Foreskin keratinocyte (primary cell): ENCODE measurements at places on chromosomes 16 and 17. TPM values are rescaled to one million over a fixed set of nuclear protein-coding genes. Genes with fewer than 3 reads are reported as not detected.

Gene SYNGR3
- 1.8 and 2.9 TPM in 2 replicates for total RNA-seq

GRCh38 chr16:16096121-16096857 is 127.0 kb downstream of the ABCC6 start:
- DNase-seq, result no peak

Gene WSCD1
- total RNA-seq, result not detected in 2 replicates

Gene PYY
- total RNA-seq, result not detected in 2 replicates

DNA sequence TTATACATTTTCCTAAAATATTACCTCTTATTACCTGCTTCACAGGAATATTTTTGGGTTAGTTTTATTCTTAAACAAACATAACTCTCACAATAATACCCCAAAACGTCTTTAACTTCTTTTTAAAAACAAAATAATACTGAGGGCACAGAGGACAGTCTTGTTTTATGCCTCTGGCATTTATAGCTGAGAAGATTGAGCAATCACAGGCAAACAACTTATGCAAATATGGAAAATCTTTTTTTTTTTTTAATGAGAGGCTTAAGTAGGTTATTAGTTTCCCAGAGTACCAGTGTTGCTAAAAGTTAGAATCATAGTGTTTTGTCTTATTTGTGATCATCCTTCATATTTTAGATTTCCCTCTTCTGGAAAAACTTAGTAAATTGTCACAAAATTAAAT is 195.0 kb downstream of the FTO start:
- DNase-seq, result no peak

DNA sequence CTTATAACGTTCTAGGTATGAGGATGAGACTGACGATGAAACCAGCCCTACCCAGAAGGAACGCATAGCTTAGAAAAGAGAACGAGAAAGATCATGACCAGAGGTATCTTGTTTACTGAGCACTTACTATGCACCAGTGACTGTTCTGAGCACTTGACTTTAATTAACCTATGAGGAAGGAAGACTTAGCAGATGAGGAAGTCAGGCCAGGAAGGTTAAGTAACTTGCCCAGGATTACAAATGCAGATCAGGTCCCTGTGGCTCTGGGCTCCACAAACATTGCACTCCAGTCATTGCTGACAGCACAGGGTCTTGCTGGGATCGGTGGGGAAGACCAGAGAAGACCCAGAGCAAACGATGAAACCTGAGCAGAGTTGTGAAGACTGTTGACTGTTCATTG is 7.1 kb downstream of the KRT13 start:
- peak; percentile 39 for DNase-seq

GRCh38 chr16:2739625-2740430 is 12.6 kb upstream of the SRRM2 start:
- DNase-seq, result no peak

Gene FLOT2
- 81.8 and 83.2 TPM in 2 replicates for total RNA-seq

GRCh38 chr16:75398333-75398732 is 35.0 kb downstream of the CFDP1 start:
- DNase-seq, result no peak

GRCh38 chr17:30557916-30558685 is 80.9 kb downstream of the GOSR1 start:
- DNase-seq, result no peak

DNA sequence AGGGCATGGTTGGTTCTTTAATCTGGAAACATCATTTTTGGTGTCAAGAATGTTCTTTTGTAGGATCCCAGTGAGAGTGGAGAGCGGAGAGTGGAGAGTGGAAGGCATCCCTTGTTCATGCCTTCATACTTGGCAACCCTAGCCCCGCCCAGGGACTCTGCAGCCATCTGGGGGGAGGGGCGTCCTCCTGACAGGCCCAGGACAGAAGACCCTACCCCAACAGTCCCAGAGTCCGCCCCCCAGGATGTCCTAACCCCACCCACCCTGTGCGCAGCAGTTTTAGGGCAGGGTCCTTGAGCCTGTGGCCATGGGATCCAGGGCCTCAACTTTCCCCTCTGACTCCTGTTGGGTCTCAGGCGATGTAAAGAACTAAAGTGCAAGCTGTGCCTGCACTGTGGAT is 4.5 kb downstream of the SLC26A11 start:
- DNase-seq, result no peak

GRCh38 chr17:50479522-50480141 is 972 bp downstream of the RSAD1 start:
- DNase-seq, result no peak

GRCh38 chr16:13425836-13426235 is 494.1 kb upstream of the ERCC4 start:
- no peak for DNase-seq
